ENCODE measurements at places on chromosomes 6 and 20.

DNA sequence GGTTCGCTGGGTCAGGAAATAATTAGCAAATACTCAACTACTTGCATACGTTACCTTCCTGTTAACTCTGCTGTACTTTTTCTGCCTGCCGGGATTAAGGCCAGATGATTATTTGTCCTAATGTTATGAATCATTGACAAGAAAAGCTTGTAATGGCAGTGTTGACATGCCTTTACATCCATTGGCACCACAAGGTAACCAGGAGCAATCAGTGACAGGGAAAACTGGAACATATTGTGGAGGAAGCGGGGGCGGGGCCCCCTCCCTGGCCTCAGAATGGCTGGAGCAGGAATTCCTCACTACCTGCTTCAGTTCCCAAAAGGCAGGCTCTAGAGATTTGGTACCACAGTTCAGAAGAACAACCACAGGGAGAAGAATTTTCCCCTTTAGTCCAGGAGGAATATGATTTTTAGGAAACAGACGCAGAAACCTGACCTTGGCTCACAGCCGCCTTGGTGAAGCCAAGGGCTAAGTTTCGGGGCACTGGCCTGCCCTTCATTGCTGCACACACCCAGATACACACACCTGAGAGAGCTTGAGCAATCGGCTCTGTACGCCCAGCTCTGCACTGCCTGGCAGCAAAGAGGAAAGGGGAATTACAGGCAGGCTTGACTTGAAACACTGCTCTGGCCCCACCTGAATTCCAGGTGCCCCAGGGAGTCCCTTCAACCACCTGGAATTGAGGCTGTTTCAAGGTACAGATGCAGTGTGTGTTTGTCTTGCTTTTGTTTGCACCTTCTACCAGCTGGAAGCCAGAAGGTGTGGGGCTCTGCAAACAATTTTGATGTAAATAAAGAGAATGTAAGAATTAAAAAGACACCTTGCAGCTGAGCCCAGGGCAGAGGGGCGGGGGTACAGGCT is 89.8 kb downstream of the MYB start:
- peak; percentile 24 for DNase-seq

GRCh38 chr20:59985864-59986263 is 27.6 kb downstream of the CDH26 start:
- DNase-seq = no peak

- DNase-seq = no peak
Measured at GRCh38 chr6:91387290-91388059, 800.6 kb upstream of the MAP3K7 start.

DNA sequence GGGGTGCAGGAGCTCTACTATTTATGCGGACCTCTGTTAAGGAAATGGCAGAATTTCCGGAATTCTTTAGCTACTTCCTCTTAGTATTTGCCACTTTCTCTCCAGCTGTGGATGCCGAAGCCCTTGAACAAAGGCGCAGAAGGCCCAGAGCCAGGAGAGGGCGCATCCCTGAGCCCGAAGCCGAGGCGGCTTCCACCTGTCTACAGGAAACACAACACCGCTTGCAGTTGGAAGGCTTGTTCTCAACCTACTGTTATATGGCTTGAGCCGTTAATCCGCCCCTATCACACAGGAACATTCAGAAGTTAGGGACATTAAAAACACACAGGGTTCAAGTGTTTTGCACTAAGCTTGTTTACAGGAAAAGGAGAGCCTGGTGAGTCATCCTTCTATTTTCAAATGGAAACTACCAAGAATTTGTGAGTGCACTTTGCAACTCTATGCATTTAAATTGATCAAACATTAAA is 417.1 kb downstream of the BCKDHB start:
- peak; percentile 20 for DNase-seq

DNA sequence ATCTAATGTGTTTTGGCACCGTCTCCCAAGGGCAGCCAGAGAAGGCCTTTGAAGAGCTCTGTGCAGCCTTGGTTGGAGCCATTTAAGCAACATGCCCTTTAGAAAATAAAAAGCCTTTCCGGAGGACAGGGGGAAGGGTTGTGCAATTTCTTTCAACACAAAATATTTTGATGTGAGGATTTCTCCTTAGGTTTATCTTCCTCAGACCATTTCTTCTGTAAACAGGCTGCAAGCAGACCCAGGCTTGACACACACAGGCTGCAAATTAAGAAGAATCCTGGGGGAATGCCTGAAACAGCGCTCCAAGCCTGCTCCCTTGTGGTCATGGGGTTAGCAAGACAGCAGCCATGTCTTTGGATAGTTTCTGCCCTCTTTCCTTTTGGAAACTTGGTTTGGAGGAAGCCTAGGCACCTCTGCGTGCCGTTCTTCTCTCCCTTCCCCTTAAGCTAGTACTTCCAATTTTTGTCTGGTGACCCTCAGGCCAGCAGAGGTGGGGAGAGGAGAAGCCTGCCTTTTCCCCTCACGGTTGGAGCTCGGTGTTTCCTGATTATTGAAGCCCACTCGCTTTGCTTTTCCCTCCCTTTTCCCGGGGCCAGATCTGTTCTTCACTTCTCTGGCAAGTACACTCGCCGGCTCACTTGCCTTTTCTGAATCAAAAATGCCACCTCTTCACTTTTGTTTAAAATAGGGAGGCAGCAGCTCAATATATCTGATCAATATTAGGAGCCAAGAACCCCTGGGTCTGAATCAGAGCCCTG is 39.6 kb upstream of the NOX3 start:
- no peak for DNase-seq

DNA sequence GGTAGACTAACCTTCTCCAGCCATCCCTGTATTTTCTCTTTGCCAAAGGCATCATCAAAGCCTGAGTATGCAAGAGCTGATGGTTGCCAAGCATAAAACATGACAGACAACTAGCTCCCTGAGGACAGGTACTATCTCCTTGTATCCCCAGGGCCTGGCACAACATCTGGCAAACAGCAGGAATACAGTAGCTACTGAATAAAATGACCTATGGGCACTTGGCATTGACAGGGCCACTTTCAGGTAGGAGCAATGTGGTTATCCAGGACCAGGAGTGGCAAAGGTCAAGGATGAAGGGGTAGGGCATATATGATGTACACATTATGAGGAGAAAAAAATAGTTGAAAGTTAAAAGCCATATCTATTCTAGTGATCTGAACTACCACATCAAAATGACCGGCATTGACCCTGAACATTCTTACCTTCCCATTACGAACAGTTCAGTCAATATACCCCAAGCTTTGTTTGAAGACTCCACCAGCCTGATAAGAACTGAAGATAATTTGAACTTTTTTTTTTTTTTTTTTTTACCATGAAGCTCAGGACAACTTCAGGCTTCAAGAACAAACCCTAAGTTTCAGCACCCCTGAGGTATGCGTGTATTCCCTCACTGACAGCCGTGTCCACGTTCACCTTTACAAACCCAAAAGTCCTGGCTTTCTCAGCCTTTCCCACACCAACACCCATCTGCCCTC is 12.3 kb downstream of the ABHD12 start:
- DNase-seq = no peak

DNA sequence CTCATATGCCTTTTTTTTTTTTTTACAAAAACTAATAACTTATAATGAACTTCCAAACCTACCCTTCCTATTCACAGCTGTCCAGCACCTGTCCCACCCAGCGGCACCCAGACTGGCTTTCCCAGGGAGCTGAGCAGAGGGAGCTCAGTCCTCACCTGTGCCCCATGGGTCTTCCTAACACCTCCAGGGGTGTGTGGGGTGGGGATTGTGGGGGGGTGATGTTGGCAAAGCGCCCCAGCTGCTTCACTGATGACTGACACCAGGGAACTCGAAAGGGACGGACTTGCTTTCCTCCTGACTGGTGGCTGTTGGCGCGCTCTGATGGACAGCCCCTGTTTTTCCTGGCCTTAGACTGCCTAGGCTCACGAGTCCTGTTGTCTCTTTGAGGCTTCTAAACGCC is 14.2 kb upstream of the SYNJ2 start:
- DNase-seq = no peak

- DNase-seq = no peak
Measured at GRCh38 chr6:76774781-76775384, 688.4 kb downstream of the HTR1B start.

GRCh38 chr6:167733740-167734661 is 92.7 kb upstream of the AFDN start:
- no peak for DNase-seq

DNA sequence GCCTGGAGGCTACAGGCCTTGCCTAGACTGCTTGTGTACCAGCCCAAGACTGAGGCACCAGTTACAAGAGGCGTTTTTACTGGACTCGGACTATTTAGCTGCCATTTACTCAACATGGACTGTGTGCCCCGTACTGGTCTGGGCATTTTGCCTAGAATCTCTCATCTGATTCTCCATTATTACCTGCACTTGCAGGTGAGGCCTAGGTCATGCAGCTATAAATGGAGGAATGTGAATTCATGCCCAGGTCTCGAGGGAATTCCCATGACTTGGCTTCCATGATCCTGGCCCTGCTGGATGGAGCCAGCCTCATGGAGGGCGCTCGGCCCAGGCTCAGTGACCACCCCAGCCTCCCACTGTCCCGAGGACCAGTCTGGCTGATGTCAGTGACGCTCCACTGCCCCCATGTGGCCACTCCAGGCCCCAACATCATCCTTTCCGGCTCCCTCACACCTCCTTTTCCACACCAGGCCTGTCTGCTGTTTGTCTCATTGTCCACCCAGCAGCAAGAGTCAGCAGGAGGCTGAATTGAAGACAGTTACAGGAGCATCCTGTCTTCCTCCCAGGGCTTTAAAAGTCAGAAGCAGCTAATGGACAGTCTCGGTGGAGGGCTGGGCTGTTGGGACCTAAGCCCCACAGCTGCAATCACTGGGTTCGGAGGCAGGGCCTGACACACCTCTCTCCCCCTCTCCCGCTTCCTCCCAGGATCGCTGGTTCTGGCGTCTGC is 8.7 kb downstream of the MMP24OS start:
- peak; percentile 11 for DNase-seq

DNA sequence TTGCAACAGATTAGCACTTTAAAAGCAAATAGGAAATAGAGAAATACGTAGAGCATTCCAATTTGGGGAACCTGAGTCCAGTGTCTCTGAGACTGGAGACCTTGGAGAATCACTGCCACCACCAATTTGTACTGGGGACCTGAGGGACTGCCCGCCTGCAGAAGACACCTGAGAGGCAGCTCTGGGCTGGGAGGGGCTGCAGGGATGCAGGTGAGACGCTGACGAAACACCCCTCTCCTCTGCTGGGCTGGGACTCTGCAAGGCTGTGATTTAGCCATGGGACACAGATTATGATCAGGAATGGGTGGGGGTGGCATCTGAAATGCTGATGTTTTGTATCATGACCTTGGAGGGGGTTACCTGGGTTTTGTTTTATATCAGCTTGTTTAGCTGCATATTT is 7.0 kb upstream of the APMAP start:
- no peak for DNase-seq

DNA sequence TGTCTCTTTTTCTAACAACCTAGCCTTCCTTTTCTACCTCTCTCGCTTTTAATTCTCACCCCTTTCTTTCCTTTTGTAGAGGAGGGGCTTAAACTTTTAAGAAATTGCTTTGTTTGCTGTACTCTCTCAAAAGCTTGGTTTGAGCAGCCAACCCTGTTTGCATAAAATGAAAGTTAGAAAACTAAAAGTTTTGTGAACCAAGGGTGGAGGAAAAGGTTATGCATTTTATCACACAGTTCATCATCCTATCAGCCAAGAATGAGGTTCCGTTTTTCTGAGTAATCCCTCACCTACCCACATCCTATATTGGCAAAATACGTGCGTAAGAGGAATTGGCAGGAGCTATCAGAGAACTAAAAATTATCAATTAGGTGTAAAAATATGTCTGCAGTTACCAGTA is 42.8 kb upstream of the LOC128125822 start:
- DNase-seq = no peak

DNA sequence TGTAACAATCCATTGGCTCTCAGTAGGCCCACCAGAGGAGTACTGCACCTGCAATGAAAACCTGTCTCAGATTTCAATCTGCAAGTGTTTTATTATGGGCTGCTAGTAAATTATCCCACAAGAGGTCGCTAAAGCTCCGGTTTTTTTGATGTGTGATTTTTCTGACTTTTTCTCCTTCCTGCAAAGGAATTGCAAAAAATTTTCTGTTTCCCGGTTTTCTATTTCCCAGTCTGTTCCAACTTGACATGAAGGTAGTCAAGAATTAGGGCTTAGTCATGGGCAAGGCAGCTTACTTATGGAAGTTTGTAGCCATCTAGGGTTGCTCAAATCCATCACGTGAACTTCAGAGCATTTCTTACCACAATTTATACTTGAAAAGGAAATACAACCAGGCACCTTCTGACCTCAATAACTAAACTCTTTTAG is 38.5 kb upstream of the AHI1 start:
- peak; percentile 68 for DNase-seq

GRCh38 chr6:47743744-47744143 is 38.1 kb upstream of the OPN5 start:
- no peak for DNase-seq

GRCh38 chr6:142419071-142419470 is 117.3 kb downstream of the ADGRG6 start:
- DNase-seq = no peak

- no peak for DNase-seq
Measured at GRCh38 chr20:58605292-58606065, 45.6 kb upstream of the STX16 start.

DNA sequence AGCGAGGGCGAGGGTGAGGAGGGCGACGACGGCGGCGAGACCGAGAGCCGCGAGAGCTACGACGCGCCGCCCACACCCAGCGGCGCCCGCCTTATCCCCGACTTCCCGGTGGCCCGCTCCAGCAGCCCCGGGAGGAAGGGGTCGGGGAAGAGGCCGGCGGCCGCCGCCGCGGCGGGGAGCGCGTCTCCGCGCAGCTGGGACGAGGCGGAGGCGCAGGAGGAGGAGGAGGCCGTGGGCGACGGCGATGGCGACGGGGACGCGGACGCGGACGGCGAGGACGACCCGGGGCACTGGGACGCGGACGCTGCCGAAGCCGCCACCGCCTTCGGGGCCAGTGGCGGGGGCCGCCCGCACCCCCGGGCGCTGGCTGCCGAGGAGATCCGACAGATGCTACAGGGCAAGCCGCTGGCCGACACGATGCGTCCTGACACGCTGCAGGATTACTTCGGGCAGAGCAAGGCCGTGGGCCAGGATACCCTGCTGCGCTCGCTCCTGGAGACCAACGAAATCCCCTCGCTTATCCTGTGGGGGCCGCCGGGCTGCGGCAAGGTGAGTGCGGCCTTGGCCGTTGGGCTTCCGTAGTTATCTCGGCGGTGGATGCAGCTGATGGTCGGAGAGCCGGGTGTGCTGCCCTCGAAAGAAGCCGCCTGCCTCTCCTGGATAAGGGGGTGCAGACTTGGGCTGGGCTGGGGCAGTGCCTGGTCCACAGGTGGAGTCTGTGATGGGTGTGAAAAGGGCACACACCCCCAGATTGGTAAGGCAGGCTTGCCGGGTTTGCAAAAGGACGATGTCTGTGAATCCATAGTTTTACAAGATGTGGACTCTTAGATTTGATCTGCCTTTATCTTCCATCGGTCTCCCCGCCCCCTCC is 938 bp downstream of the WRNIP1 start:
- DNase-seq = no peak

GRCh38 chr6:31139599-31139998 is 733 bp upstream of the PSORS1C2 start:
- DNase-seq = no peak

Measured in DMS79 treated with DMSO at 0.1 percent for 48 hours (cell line).